ENCODE measurements at places on chromosomes 7 and 10.

DNA sequence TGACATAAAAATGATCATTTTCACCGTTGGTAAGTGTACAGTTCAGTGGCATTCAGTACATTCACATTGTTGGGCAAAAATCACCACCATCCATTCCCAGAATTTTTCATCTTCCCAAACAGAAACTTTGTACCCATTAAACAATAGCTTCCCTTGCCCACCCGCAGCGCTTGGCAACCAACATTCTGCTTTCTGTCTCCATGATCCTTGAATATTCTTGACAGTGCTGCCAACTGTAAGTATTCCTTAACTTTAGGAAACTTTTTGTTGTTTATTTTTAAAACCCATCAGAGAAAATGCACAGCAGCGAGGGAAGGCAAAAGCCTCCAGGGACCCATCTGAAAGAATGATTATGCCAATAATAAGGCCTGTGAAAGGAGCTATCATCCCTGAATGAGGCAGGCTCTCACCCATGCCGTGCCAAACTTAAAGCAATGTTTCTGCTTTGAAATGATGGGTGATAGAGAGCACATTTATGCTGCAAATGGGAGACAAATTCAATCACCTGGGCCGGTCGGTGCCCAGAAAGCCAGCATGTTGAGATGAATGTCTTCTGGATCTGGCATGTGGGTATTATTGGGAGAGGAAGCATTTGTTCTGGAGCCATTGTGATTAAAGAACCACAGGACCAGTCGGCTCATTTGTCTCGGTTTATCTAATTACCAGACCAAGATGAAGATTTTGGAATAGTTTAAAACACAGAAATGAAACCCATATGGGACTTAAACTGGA is 202.1 kb upstream of the NPVF start:
- no peak for DNase-seq

- DNase-seq = peak; percentile 40
These were observed 118.2 kb downstream of the JAZF1 start for GRCh38 chr7:28062197-28062991.

DNA sequence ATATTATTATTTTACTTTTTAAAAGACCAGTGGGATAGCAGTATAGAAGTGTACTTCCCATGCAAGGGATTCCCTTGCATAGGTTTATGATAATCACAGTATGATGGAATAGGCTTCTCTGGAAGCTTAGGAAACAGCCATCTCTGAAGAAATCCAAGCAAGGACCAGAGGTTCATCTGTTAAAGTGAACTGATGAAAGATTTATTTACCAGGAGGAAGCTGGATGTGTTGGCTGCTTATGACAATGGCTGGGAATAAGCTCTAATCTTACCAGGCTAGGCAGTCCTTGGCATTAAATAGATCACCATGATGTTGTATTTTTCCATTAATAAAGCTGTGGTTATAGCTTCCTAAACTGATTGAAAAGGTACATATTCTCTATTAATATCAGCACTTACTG is 32.0 kb downstream of the FRA10AC1 start:
- no peak for DNase-seq

- DNase-seq = no peak
These were observed 91.3 kb downstream of the DGKI start for GRCh38 chr7:137755427-137755826.

GRCh38 chr10:50369931-50370330 is 118.6 kb upstream of the ASAH2 start:
- no peak for DNase-seq

DNA sequence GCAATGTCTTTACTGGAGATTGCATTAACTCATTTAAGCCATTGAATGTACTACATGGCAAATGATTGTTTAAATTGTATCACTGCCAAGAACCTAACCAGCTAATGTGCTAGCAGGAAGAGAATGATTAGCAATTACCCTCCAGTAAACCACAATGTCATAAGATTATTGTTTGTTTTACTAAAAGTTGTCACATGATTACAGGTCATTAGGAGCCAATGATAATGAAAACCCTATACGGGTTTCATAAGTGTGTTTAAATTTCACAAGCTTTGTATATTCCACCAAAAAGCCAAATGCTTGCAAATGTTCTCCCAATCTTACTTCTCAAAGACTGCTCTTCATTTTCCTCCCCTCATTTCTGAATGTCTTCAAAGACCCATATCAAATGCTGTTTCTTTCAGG is 76.5 kb upstream of the PPP1R3C start:
- DNase-seq = no peak

- DNase-seq = no peak
These were observed 162.6 kb downstream of the UBE2H start for GRCh38 chr7:129790136-129790535.

DNA sequence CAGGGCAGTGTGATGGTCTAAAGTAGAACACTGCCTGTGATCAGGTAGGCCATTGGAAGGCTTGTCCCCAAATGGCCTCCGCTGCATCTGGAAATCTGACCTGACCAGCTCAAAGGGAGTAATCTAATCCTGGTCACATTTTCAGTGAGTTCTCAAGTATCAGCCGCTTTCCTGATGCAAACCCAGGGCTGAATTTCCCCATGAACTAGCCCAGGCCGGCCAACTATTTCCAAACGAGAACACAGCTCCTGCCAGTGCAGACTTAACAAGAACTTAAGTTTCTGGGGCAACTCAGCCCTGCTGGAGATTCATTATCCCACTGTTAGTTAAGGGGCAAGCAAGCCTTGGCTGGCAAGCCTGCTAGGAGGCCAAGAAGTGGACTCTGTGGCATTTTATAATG is 59.6 kb upstream of the FAM180A start:
- no peak for DNase-seq

DNA sequence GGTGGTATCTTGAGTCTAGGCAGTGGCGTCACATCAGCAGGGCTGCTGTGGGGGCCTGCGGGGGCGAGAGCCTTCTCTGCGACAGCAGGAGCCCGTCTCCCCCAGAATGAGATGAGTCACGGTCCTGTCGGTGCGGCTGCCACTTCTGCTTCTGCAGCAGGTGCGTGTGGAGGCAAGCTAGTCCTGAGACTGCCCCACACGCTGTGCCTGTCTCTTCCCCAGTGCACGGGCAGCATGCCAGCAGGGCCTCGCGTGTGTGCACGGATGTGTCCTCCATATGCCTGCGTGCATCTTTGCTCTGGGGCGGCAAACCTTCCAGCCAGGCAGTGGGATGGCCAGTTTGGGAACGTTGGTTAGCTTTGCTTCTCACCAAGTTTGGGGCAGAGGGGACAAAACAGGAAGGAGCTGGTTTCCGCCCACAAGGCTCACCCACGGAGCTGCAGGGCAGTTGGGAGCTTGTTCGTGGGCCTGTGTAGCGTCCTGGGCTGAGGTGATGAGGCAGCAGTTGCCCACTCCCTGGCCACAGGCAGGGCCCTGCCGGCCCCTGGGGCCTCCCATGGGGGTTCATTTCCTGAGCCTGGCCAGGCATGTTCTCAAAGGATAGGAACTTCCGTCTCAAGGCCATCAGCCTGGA is 60.8 kb upstream of the PPIF start:
- DNase-seq = peak; percentile 71

DNA sequence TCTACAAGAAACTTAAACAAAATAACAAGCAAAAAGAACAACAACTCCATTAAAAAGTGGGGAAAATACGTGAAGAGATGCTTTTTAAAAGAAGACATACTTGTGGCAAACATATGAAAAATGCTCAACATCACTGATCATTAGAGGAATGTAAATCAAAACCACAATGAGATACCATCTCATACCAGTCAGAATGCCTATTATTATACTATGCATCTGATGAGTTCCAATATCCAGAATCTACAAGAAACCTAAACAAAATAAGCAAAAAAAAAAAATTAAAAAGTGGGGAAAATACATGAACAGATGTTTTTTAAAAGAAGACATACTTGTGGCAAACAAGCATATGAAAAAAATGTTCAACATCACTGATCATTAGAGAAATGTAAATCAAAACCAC is 29.6 kb upstream of the AKR1C3 start:
- no peak for DNase-seq

DNA sequence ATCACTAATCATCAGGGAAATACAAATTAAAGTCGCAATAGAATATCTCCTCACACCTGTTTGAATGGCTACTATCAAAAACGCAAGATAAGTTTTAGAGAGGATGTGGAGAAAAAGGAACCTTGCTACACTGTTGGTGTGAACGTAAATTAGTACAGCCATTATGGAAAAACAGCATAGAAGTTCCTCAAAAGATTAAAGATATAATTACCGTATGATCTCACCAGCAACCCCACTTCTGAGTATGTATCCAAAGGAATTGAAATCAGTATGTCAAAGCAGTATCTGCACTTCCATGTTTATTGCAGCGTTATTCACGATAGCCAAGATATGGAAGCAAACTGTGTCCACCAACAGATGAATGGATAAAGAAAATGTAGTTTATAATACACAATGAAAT is 164.4 kb downstream of the ZNF365 start:
- no peak for DNase-seq

DNA sequence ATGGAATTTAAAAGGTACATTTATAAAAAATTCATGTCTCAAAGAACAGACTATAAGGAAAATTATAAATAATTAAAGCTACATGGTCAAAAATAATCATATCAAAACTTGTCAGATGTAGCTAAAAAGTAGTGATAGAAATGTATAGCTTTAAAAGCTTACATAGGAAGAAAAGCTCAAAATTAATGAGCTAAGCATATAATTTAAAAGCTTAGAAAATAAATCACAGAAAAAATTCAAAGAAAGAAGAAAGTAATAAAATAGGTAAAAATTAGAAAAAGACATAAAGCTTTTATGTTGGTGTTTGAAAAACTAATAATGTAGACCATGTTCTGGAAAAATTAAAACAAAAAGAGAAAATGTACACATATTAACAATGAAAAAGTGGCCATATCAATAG is 5.3 kb downstream of the TCAF1 start:
- DNase-seq = no peak

DNA sequence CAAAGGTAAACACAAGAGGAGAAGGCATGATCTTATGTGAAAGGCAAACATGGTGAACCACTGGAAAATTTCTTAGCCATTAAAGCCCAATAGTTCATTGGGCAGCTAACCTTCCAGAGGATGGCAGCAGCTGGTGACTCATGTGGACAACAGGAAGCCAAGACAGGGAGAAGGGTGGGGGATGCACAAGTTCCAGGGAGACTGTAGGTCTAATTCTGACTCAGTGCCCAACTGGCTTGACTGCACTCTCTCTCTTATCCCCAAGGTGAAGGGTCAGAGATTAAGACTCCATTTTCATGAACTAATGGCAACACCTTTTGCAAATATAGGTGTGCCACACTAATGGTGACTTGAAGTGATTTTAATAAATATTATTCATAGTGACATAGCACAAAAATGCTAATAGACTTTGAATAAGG is 47.9 kb upstream of the SLC35B4 start:
- DNase-seq = no peak

- DNase-seq = peak; percentile 61
These were observed 1.0 kb upstream of the CHN2 start for GRCh38 chr7:29193316-29194205.

DNA sequence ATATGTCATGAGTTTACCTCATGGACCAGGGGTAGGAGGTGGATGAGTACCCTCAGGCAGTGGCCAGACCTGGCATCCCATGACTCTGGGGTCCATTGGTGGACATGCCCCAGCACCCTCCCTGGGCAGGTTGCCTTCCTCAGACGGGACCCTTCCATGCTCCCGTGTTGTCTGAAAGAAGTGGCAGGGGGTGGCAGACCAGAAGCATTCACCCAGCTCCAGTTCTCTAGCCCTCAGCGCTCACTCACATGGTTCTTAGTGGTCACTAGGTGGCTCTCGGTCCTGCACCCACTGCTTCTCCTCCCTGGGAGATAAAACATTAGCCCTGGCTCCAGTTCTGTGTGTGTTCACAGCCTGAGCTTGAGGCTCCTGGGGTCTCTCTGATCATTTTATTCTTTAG is 6.0 kb downstream of the RBP3 start:
- DNase-seq = no peak

DNA sequence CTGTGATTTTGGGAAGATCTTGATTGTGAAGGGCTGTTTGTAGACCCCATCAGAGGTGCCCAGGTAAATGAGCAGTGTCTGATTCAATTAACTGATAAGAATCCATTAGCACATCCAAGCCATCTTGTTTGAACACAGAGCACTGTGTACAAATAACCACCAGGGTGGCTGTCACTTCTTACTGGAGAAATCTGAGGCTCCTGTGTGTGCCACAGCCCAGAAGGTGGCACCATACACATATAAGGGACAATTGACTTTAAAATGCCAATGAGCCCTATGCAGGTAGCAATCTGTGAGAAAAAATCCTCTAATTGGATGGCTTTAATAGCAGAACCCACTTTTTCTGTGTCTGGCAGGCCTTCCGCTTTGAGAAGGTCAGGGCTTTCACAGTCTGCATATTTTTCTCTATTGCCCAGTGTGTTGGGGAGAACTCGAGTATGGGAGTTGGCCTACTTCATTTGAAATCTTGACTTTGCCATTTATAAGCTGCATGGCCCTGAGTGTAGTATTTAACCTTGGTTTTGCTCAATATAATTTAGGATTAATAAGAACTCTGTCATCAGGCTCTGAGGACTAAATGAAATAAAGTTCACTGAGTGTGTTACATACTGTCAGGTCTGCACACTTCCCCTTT is 517.4 kb downstream of the CCSER2 start:
- peak; percentile 27 for DNase-seq

DNA sequence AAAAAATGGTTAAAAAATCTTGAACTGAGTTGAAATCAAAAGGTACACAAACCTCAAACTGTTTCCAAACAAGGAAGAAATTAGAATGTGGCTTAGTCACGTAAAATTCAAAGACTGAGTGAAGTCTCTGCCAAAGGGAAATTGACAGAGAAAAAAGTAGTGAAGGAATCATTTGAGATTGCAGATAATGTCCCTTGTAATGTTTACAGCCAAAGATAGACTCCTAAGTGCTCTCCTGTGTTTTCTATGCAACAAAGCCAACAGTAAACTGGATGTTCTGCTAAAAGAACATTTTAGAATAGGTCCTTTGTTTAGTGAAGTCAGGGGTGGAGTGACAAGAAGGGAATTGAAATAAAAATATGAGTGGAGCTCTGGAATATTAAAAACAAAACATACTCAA is 117.9 kb downstream of the ITGA8 start:
- no peak for DNase-seq

GRCh38 chr10:116069856-116070255 is 203.2 kb downstream of the GFRA1 start:
- no peak for DNase-seq

DNA sequence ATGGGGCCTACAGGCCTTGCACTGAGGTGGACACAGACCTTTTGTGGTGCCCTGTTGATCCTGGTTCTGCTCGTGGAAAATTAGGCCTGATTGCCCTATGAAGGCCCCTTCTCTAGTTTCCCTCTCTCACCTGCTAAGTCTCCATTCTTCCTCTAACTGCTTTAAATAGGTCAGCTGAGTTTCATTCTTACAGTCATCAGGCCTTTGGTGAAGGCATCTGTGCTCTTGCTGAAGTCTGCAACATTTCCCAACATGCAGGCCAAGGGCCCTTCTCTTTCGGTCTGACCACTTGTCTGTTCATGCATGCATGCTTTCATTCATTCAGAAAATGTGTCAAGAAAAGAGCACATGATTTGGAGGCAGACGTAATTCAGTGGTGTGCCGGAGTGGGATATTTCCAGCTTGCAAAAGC is 244.0 kb downstream of the BUB3 start:
- DNase-seq = no peak
